ENCODE measurements at places on chromosomes 16 and 17.

DNA sequence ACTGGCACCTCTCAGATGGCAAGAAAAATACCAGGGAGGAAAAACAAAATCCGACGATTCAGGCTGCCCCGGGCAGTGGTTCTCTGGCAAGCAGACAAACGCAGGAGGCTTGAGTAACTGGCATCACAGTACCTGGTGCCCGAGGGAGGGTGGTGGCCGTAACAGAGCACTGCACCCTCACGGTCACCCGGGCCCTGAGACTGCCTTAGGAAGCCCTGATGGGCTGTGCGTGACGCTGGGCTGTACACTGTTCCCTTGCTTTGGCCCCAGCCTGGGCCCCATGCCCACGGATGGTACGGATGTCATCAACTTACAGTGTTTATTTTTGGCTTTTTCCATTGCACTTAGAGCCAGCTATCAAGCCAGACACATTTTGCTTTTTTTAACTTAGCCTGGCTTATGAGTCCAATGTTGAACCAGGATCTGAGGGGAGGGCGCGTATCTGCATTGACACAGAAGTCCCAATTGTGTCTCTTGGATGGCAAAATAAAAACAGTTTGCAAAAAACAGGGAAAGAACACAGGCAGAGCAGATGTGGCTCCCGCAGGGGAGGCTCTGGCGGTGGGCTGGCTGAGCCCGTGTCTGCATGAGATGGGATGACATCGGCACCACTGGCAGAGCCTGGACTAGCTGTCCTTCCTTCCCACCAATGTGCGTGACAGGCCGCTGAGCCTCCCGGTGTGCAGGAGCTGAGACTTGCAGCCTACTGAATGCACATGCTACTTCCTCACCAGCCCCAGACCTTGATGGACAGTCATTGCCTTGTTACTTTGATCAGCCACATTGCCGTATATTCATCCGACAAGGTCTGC, 287.7 kb downstream of the FOXL1 start:
- no peak for DNase-seq

DNA sequence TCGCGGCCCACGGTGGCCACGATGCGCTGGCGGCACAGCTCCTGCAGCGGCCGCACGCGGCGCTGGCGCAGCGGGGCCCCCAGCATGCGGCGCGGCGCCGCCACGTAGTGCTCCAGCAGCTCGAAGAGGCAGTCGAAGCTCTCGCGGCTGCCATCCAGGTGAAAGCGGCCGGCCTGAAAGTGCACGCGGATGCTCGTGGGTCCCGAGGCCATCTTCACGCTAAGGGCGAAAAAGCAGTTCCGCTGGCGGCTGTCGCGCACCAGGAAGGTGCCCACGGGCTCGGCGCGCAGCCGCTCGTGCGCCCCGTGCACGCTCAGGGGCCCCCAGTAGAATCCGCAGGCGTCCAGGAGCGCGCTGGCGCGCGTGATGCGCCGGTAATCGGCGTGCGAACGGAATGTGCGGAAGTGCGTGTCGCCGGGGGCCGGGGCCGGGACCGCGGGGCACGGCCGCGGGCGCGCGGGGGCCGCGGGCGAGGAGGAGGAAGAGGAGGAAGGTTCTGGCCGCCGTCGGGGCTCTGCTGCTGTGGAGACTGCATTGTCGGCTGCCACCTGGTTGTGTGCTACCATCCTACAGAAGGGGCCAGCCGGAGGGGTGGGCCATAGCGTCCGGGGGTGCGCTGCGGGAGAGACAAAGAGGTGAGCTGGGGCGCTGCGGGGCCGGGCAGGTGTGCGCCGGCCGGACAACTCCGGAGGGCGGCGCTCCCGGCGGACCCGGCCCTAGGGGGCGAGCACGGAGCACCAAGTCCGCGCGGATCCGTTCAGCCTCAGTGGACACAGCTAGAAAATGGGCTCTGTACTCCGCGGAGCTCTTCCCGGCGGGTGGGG, 879 bp downstream of the SOCS1 start:
- DNase-seq: no peak

- DNase-seq: no peak
Observed at GRCh38 chr17:74148901-74149596, 54.4 kb upstream of the RPL38 start.

DNA sequence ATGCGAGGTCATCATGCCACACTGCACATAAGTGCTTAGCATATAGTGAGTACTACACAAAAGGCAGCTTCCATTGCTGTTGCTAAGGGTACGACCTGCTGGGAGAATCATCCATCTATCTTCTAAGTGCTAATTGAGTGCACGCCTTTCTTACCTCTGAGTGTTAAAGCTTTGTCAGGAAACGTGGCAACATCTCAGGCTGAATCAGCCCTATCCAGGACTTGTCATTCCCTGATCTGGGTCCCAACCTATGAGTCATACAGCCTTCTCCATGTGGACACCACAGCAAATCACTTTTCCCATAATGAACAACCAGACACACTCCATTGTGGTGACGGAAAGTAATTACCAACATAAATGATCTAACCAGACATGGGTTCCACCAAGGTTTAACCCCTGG, 201.1 kb upstream of the MAF start:
- DNase-seq: no peak

DNA sequence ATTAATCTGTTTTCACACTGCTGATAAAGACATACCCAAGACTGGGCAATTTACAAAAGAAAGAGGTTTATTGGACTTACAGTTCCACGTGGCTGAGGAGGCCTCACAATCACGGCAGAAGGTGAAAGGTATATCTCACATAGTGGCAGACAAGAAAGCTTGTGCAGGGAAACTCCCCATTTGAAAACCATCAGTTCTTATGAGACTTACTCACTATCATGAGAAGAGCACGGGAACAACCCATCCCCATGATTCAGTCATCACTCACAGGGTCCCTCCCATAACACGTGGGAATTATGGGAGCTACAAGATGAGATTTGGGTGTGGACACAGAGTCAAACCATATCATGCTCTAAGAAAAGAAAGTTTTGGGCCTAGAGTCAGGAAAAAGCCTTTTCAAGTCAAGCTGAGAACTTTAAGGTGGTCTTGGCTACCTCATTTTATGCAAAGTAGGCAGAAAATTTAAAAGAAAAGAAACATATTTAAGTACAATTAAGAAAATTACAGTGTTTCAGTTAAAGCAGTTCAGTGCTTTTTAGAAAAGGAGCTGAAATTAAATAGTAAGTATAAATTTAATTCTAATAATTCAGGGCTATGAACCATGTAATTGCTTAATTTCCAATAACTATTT, 24.9 kb upstream of the CRYM start:
- no peak for DNase-seq

DNA sequence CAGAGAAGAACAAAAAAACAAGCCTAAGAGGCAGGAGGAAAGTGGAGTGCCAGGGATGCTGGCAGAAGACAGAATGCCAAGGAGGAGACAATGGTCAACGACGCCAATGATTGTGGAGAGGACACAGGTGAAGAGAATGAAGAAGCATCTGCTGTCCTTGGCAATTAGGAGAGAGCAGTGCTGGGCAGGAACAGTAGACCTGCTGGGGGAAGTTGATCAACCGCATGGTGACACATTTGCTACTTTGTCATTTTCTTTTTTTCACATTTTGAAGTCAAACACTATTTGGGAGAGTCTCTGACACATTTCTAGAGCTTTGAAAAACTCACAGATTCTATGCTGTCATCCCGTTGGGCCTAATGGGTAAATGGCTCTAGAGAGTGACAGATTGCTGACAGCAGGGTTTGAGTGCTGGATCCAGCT, 1.1 kb upstream of the PIK3R6 start:
- no peak for DNase-seq

DNA sequence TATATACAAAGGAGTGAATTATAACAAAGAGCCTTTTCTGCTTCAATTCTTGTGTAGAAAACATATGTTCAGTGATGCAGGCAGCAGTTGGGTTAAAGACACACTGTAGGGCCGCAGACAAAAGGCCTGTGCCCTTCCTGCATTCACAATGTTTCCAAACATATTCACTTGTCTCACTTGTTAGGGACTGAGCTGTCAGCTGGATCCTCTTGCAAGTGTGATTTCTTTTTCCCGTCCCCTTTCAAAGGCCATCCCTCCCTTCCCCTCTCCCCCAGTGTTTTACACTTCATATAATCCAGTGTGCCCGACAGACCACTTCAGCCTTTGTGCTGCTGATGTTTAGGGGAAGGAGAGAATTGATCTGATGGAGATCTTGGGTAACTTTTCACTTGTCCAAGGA, 217.0 kb downstream of the FTO start:
- no peak for DNase-seq

GRCh38 chr17:6100891-6101500, 30.8 kb downstream of the WSCD1 start:
- DNase-seq: no peak

GRCh38 chr17:80154166-80154565, 7.2 kb upstream of the EIF4A3 start:
- no peak for DNase-seq

DNA sequence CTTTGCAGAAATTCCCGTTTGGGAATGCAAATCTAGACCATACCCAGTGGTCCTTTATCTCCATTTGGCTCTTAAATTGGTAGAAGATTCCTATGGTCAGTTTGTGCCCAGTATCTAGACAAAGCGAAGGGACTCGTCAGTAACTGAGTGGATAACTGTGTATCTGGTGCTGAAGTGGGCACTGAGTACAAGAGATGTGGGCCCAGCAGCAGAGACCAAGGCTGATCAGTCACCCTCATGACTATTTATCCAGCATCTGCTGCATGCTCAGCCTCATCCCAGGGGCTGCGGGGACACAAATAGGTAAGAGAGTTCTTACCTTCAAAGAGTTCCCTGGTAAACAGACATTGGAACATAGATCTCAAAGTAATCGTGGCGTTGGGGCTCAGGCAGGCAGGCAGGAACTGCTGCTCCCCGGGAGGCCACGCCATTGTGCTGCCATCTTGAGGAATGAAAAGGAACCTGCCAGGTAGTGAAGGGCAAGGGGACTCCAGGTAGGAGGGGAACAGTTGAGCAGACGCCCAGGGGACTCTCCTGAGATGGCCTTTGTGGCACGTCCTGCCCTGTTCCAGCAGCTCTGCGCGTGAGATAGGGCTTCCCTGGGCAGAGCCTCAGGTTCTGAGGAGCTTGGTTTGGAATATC, 10.3 kb downstream of the NT5M start:
- peak; percentile 68 for DNase-seq

- DNase-seq: no peak
Observed at GRCh38 chr16:88977018-88977811, at the start of gene CBFA2T3. Gene CBFA2T3 (minus strand): TSS chr16:88977207. CDS start chr16:88976807, 400 bp downstream.

- DNase-seq: peak; percentile 74
Observed at GRCh38 chr17:63425483-63425882, 20.6 kb downstream of the CYB561 start.

DNA sequence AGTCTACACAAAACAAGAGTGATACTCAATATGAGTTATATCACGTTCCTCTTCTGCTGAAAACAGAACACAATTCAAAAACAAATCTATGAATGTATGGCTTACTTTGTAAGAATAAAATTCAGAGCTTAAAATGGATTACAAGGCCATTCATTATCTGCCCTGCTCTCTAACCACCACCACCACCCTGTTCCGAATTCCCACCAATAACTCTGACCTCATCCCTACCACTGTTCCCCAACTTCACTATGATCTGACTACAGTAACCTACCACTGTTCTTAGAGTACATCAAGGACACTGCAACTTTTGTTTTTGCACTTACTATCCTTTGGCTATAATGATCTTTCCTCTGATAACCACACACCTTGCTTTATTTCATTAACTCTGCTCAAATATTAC, 21.3 kb downstream of the FBXL20 start:
- no peak for DNase-seq

DNA sequence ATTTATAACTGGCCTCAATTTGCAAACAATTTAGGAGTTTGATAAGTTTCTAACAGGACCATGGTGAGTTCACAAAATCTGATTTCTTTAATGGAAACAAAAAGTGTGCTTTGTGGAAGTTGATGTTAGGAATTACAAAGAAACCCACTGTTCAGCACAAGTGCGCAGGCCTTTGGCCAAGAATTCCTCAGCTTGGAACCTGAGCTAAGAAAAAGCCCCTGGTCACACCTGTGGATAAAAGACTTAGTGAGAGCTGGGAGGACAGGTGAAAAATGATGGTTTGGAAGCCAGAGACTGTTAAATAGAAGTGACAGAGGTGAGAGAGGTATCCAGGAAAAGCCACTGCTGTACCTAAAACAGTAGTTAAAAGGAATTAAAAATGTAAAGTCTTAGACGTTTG, 64.7 kb downstream of the PRKCA start:
- DNase-seq: no peak

DNA sequence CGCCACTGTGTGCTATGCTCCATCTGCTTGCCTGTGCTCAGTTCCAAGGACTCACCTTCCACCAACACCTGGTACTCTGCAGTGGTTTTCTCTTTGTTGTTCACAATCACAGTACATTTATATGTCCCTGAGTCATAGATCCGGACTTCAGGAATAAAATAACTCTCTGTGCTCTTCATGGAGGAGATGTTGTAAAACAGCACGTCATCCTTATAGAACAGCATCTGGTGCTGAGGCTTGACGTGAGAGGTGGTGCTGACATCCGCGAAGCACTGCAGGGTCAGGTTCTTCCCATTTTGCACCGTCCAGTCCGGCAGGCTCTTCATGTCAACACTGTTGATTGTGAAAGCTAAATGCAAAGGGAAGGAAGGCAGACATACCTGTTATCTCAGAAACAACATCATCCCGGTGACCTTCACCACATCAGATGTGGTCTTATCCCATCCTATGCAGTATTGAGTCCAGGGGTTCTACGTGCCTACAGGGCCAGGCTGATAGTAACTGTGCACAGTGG, 12.8 kb downstream of the PECAM1 start:
- DNase-seq: no peak

DNA sequence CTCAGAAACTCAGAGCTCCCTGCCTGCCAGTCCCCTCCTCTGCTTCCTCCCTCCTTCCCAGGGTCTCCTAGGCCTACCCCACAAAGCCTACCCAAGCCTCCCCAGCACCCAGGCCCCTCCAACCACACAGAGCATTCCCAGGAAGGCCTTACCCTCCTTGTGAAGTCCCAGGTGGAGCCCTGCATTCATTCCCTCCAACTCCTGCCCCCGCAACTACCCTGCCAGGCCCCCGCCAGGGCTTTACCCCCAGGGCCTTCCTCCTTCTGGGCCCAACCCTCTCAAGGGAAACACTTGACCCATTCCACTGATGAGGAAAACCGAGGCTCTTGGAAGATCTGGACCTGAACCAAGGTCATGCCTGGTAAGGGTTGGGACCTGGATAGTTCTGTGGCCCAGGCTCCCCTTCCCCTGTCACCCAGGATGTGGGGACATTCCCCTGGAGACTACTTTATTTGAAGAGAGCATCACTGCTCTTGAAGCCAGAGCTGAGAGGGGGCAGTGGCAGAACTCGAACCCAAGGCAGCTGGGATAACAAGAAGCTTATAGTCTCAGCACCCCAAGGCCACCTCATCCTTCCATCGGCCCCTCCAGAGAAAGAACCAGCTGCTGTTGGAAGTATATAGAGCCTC, 12.5 kb downstream of the PLLP start:
- no peak for DNase-seq

Data from GM19239 (cell line).